ENCODE measurements at places on chromosomes 4 and X. TPM values are rescaled to one million over a fixed set of nuclear protein-coding genes. Genes with fewer than 3 reads are reported as not detected.

COX7B gene
- 655 TPM for total RNA-seq

GRCh38 chr4:3702561-3703221, 63.5 kb upstream of the ADRA2C start:
- no peak for DNase-seq
- no peak overlapping the region for H3K4me3 ChIP-seq

GRCh38 chr4:2101346-2102044, 42.4 kb downstream of the NAT8L start:
- no peaks in the 10 kb centered on the region for H3K36me3 ChIP-seq
- no peak overlapping the region for H3K4me3 ChIP-seq
- no peak overlapping the region for H3K27ac ChIP-seq
- no peaks in the 10 kb centered on the region for H3K4me1 ChIP-seq
- no peak for DNase-seq

GRCh38 chr4:40940317-40940741, 190.6 kb downstream of the NSUN7 start:
- no peaks in the 10 kb centered on the region for H3K4me1 ChIP-seq
- peaks cover 11% of the 10 kb centered on the region for H3K27me3 ChIP-seq
- no peak overlapping the region for H3K4me3 ChIP-seq
- H3K27ac ChIP-seq, result no peak overlapping the region
- H3K36me3 ChIP-seq, result no peaks in the 10 kb centered on the region

DNA sequence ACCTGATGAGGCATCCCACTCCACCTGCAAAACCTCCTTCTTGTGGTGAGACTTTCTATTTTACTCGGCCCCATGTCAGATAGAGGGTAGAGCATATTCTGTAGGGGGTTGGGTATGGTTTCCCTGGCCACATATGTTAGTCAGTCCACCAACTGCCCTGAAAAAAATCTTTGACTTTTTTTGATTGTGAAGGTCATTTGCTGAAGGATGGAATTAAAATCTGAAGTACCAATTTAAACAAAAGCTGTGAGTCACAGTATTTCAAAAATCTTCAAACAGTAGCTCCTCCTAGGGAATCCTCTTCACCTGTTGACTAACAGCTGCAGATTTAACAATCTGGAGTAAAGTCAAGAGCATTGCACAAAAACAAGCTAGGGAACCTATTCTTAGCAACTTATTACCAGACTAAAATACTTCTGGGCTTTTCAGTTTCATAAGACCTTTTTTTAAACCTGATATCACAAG, 8.0 kb upstream of the CCDC110 start:
- H3K27me3 ChIP-seq, result peaks cover 10% of the 10 kb centered on the region
- H3K4me3 ChIP-seq, result no peak overlapping the region
- no peak for DNase-seq
- no peaks in the 10 kb centered on the region for H3K4me1 ChIP-seq
- no peak overlapping the region for H3K27ac ChIP-seq

DNA sequence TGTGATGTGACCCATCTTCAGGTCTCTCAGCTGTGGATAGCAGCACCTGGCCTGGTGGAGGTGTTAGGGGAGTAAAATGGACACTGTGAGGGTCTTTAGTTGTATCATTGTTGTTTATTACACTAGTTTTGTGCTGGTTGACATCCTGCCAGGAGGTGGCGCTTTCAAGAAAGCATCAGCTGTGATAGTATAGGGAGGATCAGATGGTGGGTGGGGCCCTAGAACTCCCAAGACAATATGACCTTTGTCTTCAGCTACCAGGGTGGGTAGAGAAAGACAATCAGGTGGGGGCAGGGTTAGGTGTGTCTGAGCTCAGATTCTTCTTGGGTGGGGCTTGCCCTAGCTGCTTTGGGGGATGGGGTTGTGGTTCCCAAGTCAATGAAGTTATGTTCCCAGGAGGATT, 162.8 kb downstream of the PPP1R2C start:
- DNase-seq, result no peak
- no peak overlapping the region for H3K27ac ChIP-seq
- H3K36me3 ChIP-seq, result no peaks in the 10 kb centered on the region
- H3K27me3 ChIP-seq, result no peaks in the 10 kb centered on the region

Data from K562 (cell line).